Astrocyte of the hippocampus (primary cell): ENCODE measurements at places on chromosomes 4 and X.

DNA sequence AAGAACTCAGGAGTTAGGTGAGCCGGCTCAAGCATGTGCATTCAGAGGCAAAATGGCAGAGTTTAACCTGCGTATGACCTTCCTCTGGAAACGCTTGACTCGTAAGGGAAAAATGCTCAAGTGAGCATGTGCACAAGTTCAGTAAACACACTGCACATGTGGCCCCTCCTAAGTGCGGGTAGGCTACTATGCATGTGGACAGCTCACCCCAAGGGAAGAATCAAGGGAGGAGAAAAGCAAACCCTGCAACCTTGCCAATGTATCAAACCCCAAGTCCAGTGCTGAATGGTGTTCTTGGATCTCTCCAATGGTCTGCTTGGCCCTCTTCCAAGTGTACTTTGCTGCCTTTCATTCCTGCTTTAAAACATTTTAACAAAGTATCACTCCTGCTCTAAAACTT lies 407.1 kb downstream of the ADAM29 start:
- DNase-seq, result peak; percentile 20

DNA sequence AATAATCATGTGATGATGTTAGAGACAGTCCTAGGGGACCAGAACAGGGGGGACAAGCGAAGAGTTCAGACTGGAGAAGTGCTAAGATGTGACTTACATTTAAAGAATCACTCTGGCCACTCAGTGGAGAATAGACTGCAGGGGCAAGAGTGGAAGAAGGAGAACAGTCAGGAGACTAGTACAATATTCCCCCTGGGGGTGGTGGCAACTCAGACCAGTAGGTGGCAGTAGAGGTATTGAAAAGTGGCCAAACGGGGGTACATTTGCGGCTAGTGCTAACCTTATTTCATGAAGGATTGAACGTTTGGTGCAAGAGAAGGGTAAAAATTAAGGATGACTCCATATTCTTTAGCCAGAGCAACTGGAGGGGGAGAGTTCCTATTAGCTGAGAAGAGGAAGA lies 2.7 kb upstream of the BMX start:
- peak; percentile 60 for DNase-seq

GRCh38 chr4:17578482-17578891 lies 1.5 kb downstream of the LAP3 start:
- DNase-seq, result no peak

DNA sequence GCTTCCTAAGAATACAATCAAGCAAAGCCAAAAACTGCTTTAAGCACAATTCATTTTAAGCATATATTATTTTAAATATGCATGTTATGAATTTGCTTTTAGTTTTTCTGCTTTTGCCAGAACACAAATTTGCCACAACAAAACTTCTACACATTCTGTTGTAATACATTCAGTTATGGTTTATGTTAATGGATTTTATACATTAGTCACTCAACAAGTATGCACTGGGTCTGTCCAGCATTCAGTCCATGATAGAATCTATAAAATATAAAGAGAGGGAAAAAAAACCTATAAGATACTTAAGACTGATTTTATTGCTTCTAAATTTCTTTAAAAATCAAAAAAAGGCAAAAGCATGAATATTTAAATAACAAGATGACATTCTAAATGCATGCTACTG lies 22.2 kb downstream of the IQCM start:
- no peak for DNase-seq

- DNase-seq, result peak; percentile 10
These were observed 330.3 kb downstream of the PPP4R3C start for GRCh38 chrX:27132862-27133261.

DNA sequence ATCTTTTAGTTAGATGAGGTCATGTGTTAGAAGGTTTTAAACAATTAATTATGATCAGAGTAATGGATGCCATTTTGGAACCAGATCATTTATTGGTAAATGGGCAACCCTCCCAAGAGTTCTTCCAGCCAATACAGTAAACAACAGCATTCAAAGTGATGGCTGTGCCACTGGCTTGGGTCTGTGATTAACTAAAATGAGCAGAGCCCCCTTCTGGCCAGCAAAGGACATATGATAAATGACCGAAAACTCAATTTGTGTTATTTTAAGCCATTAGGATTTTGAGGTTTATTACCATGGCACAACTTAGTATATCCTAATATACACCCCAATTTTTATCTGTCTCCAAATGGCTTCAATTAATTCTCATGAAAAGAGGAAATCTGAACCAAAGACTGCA lies 90.8 kb upstream of the NPFFR2 start:
- DNase-seq, result peak; percentile 46

GRCh38 chr4:78784236-78784865 lies 8.2 kb downstream of the BMP2K start:
- peak; percentile 71 for DNase-seq

DNA sequence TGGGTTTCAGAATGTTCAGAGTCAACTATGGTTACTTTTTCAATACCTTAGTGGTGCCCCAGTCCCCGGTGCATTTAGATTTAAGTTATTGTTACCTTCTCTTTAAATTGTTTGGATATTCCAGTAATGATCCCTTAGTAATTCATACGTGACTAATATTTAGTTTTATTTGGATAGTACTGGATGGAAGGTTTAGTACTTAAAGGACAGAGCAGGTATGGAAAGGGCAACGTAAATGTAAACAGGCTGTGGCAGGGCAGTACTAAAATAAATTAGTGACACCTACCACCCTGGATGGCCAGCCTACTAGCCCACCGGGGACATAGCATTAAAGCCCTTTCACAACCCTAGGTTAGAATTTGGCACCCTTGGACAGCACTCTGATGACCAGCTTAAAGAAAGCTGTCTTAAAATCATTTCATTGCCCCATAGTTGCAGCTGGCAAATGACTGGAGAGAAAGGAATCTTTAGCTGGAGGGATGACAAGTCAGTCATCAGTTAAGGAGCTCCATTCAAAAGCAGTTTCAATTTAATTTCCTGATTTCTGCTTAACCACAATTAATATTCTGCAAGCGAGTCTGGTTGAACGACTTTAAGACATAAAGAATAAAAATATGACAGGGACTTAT lies 16.4 kb downstream of the PLP1 start:
- peak; percentile 51 for DNase-seq

- no peak for DNase-seq
These were observed 36.3 kb upstream of the SPIN4 start for GRCh38 chrX:63387411-63387810.

DNA sequence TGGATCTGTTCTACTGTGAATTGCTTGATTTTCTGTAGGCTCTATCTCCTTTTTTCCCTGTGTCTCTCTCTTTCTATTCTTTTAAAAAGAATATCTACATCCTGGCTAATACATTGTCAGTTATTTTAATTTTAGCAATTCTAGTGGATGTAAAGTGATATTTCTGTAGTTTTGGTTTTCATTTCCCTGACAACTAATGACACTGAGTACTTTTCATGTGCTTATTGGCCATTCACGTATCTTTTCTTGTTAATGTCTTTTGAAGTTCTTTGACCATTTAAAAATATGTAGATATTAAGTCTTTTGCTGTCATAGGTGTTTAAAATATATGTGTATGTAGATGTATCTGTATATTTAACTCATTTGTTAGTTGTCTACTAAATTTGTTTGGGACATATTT lies 59.0 kb upstream of the SOX3 start:
- no peak for DNase-seq

DNA sequence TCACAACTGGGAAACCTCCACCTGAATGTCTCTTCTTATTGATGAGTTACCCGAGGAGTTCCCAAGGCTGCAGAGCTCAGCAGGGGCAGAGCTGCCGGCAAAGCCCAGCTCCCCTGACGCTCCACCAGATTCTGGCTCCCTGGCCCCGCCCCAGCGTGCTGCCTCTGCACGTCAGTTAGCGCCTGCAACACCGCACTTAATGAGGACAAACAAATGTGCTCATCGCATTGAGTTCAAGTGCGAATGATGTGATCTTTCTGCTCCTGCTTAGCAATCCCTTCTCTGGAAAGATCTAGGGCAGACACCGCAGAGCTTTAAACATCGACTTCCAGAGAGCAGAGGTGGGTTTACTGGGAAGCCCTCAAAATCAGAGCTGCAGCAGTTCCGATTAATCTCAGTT lies 55.5 kb upstream of the FBXW7 start:
- DNase-seq, result peak; percentile 66

- no peak for DNase-seq
These were observed 91.0 kb downstream of the MGST2 start for GRCh38 chr4:139756391-139757180.

- DNase-seq, result no peak
These were observed 1560.4 kb upstream of the TENM3 start for GRCh38 chr4:180682776-180683175.

DNA sequence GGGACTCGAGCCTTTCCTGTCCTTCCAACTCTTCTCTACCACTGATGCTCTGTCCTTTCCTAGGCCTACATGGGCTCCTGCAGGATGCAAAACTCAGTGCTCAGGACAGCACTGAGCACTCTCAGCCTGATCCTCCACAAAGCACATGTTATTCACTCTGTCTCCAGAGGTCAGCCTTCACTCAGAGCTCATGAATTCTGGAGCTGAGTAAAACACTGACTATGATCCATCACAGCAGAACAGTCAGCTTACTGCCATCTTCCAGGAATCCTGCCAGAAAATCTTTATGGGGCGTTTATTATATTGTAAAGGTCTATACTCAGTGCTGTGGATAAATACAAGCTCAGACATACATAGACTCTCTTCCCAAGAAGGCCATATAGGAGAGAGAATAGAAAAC lies 121.5 kb upstream of the CPEB2 start:
- no peak for DNase-seq

DNA sequence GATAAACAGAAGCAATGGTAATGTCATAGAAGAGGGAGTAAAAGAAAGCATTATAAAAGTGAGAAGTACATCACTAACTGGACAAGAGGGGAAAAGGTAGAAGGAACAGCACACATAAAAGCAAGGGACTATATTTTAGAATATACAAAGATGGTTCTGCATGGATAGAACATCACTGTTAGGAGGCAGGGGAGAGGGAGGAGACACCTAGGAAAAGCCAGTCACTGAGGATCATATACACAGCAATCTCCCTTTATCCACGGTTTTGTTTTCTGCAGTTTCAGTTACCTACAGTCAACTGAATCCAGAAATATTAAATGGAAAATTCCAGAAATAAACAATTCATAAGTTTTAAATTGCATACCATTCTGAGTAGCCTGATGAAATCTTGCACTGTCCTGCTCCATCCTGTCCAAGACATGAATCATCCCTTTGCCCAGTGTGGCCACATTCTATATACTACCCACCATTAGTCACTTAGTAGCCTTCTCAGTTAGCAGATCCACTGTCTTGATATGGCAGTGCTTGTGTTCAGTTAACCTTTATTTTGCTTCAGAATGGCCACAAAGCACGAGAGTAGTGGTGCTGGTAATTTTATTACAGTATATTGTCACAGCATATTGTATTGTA lies 74.2 kb downstream of the PPA2 start:
- DNase-seq, result peak; percentile 44

GRCh38 chr4:15457406-15458201 lies 12.1 kb upstream of the CC2D2A start:
- DNase-seq, result peak; percentile 76

DNA sequence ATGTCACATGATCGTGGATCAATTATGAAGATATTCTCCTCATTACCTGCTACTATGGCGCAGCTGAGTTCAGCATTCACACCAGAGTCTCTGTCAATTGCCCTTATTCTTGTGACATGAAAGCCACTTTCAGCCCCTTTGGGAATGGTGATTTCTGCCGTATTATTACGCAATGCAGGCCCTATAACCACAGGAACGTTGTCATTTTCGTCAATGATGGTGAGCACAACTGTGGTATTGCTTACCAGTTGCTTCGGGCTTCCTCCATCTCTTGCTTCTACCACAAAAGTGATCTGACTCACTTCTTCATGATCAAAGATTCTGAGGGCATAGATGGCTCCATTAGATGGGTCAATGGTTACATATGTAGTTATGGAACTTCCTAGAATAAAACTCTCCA lies 2.1 kb downstream of the PCDH18 start:
- DNase-seq, result no peak

- DNase-seq, result no peak
These were observed 6.1 kb upstream of the SH3BP2 start for GRCh38 chr4:2786794-2787229.
